HAP-1 (cell line): ENCODE measurements at places on chromosomes 12 and 14.
A peak's percentile ranks its signal among the peaks of the same experiment; 100 is the strongest.

GRCh38 chr12:96425321-96425720, 25.1 kb upstream of the CDK17 start:
- DNase-seq, result no peak

- DNase-seq, result no peak
Measured at GRCh38 chr14:57046175-57046574, 222.5 kb downstream of the EXOC5 start.

DNA sequence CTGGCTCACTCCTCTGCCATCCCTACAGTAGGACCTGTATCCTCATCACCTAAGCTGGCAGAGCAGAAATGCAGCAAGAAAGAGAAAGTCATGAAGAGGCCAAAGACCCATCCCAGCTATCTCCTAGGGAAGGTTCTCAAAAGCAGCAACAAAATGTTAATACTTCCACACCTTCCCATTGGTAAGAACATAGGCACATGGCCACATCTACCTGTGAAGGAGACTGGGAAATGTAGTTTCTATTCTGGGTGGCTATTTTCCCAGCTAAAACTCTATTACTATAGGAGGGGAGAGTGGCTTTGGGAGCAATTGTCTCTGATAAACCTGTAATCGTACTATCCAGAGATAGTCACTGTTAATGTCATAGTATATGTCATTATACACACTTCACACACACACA, 13.7 kb upstream of the EIF2B2 start:
- DNase-seq, result no peak

- no peak for DNase-seq
Measured at GRCh38 chr12:57380300-57380699, 50.5 kb downstream of the R3HDM2 start.

DNA sequence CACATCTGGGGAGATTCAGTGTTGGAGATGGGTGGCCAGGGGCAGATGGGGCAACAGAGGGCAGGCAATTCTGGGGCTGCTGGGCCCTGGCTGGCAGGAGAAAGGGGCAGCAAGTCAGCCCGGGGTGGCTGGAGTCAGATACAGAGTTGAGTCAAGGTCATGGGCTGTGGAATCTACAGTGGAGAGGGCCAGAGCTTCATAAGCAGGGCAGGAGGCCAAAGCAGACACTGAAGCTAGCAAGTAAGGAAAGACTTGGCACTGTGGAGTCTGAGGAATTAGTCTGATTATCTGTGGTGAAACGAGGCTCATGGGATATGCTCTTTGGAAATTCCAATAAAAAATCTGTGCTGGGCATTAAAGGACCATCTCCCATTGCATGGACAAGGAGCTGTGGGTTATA, 95.5 kb downstream of the TMX1 start:
- no peak for DNase-seq

DNA sequence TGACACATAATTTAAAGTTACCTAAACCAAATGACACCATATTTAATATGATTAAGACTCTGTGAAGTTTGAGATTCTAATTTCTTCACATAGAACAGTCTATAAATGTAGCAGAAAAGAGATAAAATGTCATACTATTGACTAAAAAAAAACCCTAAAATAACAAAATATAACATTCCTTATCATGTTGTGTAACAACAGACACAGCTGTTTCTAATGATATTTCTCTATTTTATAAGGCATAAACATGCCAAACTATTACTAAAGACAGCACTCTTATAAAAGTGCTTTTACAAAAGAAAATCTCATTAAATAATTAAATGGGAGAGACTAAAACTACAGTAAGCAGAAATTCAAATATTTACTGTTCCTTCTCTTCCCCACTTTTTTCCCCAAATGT, 49.4 kb downstream of the NOVA1 start:
- no peak for DNase-seq

GRCh38 chr14:64705381-64706118, 1.3 kb downstream of the PLEKHG3 start:
- peak; percentile 44 for DNase-seq

GRCh38 chr14:64196814-64197411, 97.3 kb downstream of the ESR2 start:
- DNase-seq, result peak; percentile 16

DNA sequence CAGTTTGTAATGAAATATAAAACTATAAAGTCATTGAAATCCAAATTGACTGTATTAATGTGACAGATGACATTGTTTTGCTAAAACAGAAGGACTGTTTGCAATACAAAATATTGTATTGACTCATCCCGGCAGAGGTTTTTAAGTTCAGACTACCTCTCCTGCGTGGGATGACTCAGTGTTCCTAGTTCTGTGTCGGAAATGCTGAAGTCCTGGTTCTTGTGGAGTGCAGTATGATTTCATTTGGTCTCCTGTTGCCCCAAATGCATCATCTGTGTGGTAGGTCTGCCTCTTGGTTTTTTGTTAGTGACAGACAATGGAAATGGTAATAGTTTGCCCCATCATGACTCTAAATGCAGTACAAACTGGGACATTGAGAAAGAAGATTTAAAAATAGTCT, 27.8 kb downstream of the PELI2 start:
- DNase-seq, result no peak

GRCh38 chr12:74820324-74820723, 282.7 kb downstream of the ATXN7L3B start:
- DNase-seq, result no peak

- DNase-seq, result no peak
Measured at GRCh38 chr14:101562659-101563351, 1.5 kb downstream of the DIO3 start.

DNA sequence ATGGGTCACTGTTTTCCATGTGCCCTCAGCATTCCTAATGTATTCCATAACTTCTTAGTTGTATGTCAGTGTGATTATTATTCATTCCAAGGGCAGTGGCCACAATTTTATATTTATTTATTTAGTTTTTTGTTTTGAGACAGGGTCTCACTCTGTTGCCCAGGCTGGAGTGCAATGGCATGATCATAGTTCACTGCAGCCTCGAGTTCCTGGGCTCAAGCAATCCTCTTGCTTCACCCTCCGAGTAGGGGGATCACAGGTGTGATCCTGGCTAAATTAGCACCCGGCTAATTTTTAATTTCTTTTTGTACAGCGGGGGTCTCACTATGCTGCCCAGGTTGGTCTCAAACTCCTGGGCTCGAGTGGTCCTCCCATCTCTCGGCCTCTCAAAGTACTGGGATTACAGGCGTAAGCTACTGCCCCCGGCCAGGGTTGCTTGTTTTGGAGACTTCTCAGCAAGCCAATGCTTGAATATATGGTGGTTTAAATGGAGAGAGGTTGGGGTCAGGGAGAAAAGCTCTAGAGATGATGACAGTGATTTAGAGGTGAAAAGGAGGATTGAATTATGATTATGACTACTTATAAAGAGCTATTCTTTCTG, 7.6 kb downstream of the GPRC5A start:
- DNase-seq, result no peak

DNA sequence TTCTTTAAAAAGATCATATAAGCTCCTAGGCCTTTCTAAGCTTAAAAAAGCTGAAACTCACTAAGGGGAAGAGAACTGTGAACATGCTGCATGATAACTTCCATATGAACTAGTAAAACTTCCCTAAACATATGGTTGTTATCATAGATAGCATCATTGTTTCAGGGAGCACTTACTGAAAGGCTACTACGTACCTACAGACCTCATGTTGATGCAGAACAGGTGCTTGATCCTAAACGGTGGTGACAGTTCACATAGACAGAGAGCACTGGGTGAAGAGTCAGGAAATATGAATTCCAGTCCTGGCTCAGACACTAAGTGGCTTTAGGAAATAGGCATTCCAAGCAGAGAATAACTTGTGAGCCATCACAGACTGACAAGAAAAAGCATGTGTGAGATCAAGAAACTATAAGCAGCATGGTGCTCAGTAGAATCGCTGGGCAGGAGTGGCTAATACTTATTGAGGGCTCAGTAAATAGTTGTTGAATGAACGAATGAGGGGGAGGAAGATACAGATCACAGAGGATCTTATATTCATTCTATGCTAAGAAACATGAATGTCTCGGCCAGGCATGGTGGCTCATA, 78.4 kb upstream of the NUDT4 start:
- no peak for DNase-seq

- DNase-seq, result no peak
Measured at GRCh38 chr12:91404441-91404840, 221.8 kb upstream of the DCN start.

- DNase-seq, result no peak
Measured at GRCh38 chr14:50344116-50344775, 32.1 kb downstream of the DMAC2L start.

- DNase-seq, result no peak
Measured at GRCh38 chr14:87995500-87996290, 2.7 kb upstream of the GALC start.

DNA sequence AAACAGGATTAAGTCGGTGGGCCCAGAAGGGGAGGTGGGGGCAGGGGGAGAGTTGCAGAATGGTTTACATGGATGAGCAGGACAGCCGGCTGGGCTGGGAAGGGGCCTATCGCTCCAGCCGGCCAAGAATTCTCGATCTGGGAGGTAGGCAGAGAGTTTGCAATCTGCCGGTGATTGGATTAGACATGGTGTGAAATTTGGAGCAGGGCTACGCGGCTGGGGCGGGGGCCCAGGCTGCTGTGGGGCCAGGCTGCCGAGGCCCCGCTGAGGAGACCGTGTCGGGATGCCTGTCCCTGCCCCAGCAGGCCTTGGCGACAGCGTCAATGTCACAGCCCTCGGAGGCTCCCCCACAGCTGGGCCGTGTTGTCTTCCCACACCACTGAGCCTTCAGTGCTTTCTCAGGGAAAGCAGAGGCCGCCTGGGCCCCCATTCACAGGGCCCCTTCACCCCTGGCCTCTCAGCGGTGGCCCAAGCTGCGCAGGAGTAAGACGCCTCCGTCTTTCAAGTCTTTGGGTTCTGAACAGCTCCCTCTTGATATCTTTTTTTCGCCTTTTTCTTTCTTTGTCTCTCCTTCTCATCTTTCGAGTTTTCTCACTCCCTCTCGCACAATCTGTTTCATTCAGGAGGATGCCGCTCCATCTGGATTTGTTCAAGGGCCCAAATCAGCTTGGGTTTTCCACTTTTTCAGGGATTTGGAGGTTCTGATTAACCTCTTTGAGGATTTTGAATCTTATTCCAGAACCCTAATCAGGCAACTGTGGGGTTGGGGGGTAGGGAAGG, 117.5 kb upstream of the PARP11 start:
- DNase-seq, result no peak

- DNase-seq, result peak; percentile 91
Measured at GRCh38 chr12:65169320-65170208, at the start of gene LEMD3. TSS of gene LEMD3 (plus strand) at chr12:65169583. CDS start at chr12:65169597, 14 bp downstream.

DNA sequence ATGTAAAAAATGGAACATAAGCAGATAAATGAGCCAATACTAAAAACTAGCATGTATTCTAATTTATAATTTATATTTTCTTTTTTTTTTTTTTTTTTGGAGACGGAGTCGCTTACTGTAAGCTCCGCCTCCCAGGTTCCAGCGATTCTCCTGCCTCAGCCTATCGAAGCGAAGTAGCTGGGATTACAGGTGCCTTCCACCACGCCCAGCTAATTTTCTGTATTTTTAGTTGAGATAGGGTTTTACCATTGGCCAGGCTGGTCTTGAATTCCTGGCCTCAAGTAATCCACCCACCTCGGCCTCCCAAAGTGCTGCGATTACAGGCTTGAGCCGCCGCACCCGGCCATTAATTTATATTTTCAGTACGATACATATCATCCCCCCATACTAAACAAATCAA, 2.7 kb downstream of the MAPK1IP1L start:
- DNase-seq, result no peak

GRCh38 chr12:116390401-116391335, 113.2 kb upstream of the MED13L start:
- DNase-seq, result no peak

DNA sequence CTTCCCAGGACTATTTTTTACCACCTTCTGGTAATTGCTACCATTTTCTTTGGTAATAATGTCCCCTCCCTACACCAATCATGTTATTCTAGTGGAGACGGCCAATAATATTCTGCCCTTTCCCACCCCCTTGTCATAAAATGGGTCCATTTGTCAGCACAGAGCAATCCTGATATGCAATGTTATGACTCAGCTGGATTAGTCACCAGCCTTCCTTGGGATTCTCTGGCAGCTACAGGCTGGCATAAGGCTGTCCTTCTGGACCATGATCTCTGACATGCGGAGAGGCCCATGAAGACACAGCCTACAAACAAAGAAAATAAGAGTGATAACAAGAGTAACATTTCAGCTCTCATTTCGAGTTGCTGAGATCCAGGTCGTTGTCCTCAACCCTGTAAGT, 222.0 kb upstream of the CPNE8 start:
- no peak for DNase-seq

DNA sequence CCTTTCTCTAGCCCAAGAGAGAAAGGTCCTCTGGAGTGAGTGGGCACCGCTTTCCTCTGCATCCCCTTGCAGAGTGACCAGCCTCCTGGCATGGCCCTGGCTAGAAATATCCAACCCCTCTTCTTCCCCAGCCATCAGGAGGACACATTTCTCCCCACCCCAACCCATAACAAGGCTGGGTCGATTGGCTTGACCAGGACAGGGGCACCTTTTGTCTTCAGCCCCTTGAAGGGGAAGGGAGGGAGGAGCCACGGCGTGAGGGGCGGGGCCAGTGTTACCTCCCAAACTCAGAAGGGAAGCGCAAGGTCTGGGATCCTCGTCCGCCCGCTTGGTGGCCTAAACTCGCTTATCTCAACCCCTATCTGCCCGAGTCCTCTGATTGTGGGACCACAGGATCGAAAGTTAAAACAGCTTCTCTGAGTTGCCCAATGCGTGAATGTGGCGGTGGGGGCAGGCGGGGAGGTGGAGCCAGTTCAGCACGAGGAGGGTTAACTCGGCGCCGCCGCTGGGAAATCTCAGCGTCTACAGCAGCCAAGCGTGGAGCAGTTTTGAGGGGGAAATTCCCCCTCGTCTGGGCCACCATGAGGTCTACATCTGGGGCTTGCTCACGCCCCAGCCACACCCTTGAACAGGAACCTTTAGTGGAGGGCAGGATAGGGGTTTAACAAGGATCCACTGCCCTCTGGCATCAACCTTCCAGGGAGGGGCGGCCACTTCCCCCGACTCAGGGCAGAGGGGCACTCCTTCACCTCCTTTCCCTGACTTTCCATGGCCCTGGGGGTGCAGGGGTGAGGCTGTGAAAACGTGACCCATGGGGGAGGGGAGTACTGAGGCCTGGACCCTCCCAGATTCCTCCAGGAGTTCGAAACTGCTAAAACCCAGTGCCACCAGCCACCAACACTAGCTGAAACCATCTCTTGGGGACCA, 795 bp downstream of the STAT6 start:
- peak; percentile 79 for DNase-seq

GRCh38 chr14:34498684-34499412, 36.8 kb upstream of the SPTSSA start:
- DNase-seq, result peak; percentile 17

- DNase-seq, result peak; percentile 44
Measured at GRCh38 chr14:21734457-21735074, 60.9 kb upstream of the OR4E1 start.

- peak; percentile 52 for DNase-seq
Measured at GRCh38 chr14:58638231-58639197, 752 bp downstream of the DACT1 start.

DNA sequence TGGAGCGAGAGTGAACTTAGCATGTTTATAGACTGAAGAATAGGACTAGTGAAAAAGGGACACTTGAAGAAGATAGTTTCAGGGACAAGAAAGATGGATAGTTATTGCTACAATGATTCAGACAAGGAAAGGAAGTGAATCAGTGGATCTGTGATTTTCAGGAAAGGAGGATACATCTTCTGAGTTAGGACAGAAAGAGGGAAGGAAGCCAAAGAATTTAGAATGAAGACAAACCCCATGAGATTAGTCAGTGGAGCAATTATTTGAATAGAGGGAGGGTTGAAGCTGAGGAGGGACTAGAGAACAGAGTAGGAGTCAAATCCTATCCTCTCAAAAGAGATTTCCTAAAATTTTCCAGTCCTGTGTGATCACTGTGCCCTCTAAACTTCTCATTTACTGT, 282.7 kb downstream of the AKAP6 start:
- no peak for DNase-seq
